ENCODE measurements at places on chromosomes 2 and 18.
A peak's percentile ranks its signal among the peaks of the same experiment; 100 is the strongest.

- DNase-seq = no peak
Observed at GRCh38 chr2:185895828-185896693, 157.5 kb downstream of the FSIP2 start.

DNA sequence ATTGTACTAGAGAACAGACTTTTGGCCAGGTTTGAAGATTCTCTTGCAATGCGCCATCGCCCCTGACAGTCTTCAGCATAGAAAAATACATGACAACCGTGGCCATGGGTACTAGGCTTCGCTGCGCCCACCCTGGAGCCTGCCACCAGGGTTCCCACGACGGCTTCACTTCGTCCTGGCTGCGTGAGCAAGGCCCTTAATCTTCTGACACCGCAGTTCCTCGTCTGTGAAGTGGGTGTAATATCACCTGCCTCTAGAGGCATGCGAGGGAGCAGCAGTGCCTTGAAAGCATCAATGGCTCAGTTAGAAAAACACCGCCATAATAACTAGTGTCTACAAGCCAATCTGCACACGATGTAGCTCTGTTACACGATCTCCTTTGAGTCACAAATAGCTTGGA, 175.2 kb upstream of the HS6ST1 start:
- no peak for DNase-seq

DNA sequence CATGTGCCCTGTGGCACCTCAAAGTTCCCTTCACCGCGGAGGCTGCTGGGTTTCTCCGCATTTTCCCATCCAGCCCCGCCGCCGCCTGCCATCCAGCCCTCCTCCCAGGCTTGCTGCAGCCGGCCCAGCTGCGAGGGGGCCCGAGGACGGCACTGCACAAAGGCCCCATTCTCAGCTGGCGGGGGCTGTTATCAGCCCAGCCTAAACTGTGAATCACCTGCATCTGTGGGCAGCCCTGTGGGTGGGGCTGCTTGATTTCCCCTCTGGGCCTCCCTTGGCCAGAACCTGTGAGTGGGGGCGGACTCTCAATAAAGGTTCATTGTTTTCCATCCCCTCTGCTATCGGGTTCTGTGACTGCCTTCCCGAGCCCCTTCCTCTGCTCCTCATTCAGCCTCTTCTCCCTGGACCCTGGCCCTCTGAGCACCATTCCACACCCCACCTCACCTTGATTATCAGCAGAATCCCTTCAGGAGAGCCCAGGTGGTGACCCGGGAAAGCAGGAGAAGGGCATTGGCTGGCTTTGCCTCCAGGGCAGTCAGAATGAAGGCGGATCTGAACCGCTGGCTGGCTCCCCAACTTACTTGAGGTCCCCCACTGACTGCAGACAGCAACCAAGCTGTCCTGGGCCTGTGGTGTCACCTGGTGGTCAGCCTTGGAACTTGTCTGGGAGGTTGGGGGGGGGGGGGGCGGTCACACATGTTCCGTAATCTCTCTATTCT, 204.5 kb downstream of the ZFP36L2 start:
- DNase-seq = peak; percentile 71

- DNase-seq = no peak
Observed at GRCh38 chr18:63422864-63423304, 608 bp upstream of the VPS4B start.

GRCh38 chr18:58386780-58387179, 242.1 kb downstream of the ALPK2 start:
- DNase-seq = no peak

DNA sequence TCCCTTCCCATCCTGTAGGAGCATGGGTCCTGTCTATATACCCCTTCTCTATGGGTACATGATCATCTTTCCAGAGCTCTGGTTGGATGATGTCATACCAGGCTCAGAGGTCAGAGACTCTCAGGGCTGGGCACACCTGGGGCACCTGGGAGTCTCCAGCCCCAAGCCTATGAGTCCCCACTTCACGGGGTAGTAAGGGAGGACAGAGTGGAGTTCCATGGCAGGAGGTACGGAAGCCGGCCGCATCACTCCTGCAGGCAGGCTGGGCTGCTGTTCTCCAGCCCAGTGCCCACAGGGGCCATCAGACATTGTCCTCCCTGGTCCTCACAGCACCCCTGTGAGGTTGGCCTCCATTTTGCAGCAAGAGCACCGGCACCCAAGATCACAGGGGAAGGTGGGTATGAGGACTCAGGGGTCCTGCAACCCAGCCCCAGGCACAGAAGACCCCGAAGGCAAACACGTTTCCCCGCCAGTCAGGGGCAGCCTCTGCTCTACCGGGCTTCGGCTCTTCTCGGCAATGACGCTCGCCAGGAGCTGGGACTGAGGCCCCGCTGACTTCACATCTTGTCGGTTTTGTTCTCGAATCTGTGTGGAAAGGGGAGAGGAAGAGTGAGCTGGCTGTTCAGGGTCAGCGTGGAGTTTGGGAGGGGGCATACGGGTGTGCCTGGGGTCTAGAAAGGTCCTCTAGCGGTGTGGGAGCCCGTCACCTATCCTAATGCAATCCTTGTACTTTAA, 91.5 kb downstream of the ADD2 start:
- no peak for DNase-seq

- no peak for DNase-seq
Observed at GRCh38 chr2:12050396-12050795, 304.0 kb downstream of the LPIN1 start.

- no peak for DNase-seq
Observed at GRCh38 chr18:36933552-36933951, 104.6 kb downstream of the KIAA1328 start.

DNA sequence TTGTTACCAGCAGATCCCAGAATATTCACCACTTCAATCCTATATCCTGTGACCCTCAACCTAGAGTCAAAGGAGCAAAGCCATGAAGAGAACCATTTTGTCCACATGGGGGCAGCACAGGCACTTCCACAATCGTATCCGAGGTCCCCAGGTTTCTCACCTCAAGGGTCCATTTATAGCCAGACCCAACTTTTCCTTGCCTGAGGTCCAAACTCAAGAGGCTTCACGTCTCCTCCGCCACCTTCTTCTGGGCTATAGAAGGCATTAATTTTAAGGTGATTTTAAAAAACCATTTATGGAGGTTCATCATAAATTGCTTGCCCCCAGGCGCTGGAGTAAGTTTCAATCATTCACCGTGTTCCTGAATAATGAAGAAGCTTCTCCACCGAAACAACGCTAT, 111.6 kb upstream of the NABP1 start:
- DNase-seq = no peak

DNA sequence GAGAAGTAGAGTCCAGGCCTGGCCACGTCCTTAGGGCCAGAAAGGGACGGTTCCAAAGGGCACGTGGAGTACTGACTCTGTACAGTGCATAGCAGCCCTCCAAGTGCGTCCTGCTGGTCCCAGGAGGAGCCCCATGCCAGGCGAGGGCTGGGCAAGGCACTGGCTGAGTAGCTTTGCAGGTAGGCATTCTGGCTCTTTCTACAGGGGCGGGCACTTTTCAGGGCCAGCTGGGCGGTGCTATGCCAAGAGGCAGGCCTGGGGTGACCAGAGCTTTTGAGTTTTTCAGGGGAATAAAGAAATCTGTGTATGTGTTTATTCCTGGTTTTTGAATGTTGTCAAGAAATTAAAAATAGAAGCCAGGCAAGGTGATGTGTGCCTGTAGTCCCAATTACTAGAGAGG, 15.4 kb upstream of the GLI2 start:
- DNase-seq = no peak

DNA sequence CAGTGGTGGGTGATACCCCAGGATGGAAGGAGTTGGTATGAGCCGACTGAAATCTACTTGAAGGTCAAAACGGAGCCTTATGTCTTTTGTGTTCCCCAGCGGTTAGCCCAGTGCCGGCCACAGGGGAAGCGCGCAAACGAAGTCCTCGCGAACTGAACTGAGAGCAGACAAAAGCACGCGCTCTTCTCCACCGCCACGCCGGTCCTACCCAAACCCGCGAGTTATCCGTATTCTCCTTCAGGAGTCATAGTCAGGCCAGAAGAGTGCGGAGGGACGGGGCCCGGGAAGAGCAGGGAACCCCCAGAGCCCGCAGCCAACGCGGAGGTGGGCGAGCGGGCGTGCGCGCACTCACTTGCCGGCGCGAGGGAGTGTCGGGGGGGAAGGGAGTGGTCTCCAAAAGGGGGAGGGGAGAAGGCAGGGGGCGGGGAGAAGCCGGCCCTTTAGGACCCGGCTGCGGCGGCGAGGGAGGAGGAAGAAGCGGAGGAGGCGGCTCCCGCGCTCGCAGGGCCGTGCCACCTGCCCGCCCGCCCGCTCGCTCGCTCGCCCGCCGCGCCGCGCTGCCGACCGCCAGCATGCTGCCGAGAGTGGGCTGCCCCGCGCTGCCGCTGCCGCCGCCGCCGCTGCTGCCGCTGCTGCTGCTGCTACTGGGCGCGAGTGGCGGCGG, at the start of gene IGFBP2:
IGFBP2 (plus strand) TSS at position 469 of the 664 bp plus-strand sequence; CDS start at position 573, 104 bp downstream.
- no peak for DNase-seq

DNA sequence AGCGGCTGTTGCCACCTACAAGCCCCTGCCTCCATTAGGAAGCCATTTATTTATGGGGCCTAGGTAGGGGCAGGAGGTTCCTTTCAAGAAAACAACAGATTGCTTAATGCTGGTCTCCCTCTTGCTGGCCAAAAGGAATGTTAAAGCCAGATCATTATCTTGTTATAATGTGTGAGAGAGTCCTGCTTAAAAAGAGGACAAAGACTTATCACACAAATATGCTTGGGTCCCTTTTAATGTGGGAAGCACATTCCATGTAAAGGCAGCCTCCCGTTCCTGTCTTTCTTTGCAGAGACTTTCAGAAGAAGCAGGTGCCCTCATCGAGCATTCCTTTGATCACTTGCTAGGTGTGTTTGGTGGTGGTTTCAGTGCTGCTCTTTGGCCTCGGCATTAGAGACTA, 76.4 kb downstream of the AGAP1 start:
- DNase-seq = no peak

GRCh38 chr2:216351172-216351925, 20.9 kb downstream of the MARCHF4 start:
- no peak for DNase-seq

DNA sequence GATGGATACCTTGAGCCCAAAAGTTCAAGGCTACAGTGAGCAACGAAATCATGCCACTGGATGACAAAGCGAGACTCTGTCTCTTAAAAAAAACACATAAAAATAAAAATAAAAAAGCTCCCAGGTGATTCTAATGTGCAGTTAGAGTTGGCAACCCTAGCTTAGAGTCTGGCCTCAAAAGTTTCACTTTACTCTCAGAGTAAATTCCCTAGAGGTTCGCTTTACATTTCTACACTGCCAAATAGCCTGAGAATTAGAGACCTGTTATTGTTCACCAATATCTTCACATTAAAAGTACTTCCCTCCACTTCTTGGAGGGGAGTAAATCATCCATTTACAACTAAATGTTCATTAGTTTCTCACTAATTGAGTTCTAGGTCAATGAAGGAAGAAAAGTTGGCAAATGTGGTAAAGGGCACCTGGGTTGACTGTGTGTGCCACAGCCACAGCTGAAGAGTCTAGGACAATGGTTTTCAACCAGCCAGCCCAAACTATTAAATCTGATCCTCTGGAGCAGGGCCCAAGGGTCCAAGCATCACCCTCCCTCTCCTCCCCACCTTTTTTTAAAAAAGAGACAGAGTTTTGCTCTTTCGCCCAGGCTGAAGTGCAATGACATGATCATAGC, 15.2 kb upstream of the TMEM37 start:
- DNase-seq = no peak

GRCh38 chr18:58662118-58662517, 9.1 kb upstream of the MALT1 start:
- no peak for DNase-seq

DNA sequence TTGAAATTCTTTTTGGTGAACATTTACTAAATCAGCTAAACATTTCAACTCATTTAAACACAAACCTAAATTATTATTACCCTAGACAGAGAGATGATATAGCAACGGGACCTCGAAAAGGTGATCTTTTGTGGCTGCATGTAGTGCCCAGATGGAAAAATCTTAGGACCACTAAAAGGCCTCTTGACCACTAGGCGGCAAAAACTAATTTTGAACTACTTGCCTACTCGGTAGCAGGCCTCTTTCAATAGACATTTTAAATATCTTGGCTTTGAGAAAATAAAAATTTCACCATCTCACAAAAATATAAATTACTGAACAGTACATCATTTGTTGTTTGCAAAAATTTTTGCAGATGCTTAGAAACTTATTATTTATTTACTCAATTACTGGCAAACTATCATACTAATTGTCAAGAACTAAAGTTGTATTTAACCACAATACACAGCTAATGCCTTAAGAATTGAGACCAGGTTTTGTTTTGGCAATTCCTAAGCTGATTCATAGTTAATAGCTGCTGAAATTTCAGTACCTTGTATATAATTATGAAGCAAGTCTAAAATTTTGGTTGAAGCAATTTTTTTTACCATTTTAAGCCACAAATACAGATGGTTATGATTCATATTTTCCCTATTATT, 9.4 kb downstream of the COL3A1 start:
- no peak for DNase-seq

- no peak for DNase-seq
Observed at GRCh38 chr2:30105556-30105955, 41.3 kb upstream of the YPEL5 start.

DNA sequence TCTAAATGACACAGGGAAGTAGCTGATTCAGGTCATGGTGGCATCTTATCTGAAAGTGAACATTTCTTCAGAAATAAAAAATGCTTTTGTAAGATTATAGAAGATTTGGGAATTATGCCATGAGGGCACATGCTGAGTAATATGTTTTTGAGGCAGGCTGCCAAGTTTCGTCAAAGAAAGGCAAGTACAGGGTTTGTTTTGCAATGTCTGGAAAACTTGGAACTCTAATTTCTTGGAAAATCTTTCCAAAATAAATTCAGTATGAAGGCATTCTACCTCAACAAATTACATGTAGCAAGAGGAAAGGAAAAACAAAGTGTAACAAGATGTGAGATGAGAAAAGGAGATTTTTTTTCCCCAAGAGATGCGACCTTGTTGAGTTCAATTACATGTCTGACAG, 167.7 kb downstream of the PLCL1 start:
- DNase-seq = no peak

- DNase-seq = no peak
Observed at GRCh38 chr2:143481733-143482132, 352.5 kb downstream of the ARHGAP15 start.

GRCh38 chr18:67282796-67283195, 233.7 kb downstream of the DSEL start:
- no peak for DNase-seq

- no peak for DNase-seq
Observed at GRCh38 chr2:174699993-174700766, 64.1 kb downstream of the CHRNA1 start.

- no peak for DNase-seq
Observed at GRCh38 chr2:219572237-219573001, at the start of gene INHA. TSS of gene INHA (plus strand) at chr2:219572310. CDS start at chr2:219572375, 65 bp downstream.

DNA sequence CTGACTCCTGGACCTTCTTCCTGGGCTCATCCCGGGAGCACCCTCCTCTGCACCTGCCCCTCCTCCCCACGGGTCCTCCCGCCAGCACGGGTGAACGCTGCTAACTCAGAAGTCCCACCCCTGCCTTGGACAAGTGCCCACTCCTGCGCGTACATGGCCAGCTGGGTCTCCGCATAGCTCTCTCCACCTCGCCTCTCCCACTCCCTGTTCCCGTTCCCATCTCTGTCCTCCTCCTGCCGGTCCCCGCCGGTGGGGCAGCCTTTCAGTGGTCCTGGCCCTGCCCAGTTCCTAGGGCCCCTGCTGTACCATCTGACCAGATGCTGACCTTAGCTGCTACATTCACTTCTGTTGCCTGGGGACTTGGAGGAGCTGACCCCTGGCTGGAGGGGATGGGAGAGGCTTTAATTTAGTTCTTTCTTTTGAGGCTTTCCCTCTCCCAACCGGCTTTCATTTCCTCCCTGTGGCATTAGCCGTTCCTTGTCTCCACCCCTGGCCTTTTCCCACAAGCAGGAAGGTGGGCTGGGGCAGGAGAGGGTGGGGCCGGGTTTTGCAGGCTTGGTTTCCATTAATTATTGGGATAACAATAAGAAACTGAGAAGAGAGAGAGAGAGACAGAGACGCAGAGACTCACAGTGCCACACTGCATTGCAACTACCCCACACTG, 136.1 kb downstream of the SH3BP4 start:
- no peak for DNase-seq
